ENCODE measurements at places on chromosomes 12 and 14.

GRCh38 chr12:47577206-47577989 is 128.4 kb downstream of the RPAP3 start:
- no peak for ATAC-seq

GRCh38 chr12:9899209-9899608 is 17.9 kb downstream of the KLRF2 start:
- ATAC-seq = no peak

GRCh38 chr14:64723691-64724577 is 19.7 kb downstream of the PLEKHG3 start:
- peak; percentile 72 for ATAC-seq

GRCh38 chr12:65728848-65729793 is 95.2 kb upstream of the HMGA2 start:
- ATAC-seq = no peak

DNA sequence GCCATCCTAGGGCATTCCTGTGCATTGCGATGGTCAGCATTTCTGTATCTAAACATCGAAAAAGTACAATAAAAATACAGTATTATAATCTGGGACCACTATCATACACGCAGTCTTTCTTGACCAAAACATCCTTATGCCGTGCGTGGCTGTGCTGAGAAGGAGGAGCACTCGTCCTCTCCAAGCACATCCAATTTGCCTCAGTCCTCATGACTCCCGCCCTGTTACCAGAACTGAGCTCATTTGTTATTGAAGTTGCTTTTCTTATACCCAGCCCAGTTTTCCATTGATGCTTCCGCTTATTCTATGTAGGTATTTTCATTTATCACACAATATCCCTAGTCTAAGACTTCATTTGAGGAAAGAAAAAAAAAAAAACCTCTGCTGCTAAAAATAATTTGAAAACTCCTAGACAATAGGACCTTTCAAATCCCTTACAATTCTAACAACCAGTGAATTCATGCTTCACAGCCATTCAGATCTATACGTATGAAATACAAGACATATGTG is 236.9 kb upstream of the PLEKHG7 start:
- ATAC-seq = no peak

GRCh38 chr14:49512571-49512970 is 73.6 kb downstream of the RPS29 start:
- ATAC-seq = no peak

DNA sequence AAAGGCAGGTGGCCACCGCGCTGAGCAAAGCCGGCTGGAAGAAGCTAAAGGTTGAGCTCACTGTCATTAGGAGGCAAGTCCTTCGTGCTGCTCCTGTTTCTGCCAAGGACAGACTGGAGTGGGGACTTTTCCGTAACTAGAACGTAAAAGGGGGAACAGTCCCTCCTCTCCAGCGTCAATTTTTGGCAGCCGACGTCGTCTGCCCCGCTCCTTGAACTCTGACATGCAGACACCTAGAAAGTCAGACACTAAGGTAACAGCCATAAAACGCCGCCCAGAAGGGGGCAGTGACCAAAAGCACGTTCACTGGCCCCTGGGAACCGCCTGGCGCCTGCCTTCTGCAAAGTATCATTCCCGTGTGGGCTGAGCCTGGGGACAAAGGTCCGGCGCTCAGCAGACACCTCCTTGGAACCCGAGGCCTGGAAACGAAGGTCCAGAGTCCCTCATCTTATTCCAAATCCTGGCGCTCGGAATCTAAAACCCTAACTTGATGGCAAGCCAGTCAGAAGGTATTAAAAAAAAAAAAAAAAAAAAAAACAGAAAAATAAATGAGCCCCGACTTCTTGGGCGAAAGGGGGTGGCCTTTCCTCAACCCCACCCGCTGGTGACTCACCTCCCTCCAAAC is 1.1 kb upstream of the LRP1 start:
- peak; percentile 56 for ATAC-seq

DNA sequence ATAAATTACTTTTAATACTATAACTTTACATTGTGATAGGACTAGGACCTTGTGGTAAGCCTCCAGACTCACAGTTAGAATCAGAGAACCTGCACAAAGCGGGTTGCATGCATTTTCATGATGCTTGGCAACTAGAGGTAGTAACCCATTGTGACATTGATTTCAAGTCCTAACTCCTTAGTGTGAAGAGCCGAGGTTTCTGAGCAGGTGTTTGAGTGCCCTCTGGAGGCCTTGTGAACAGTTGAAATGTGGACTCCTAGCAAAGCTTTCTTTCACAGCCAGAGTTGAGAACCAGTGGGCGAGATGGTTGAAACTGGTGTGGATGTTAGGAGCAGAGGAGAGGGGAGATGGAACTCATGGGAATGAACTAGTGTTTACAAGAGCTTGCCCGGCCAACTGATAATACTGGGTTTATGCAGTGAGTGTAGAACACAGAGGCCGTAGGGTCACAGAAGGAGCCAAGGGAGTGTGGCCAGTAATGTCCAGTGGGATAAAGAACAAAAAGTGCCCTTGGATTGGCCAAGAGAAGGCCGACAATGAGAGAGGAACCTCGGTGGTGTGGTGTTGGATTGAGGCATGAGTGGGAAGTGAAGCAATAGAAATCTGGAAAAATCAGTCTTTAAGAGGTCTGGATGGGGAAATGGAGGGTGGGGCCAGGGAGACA is 10.9 kb downstream of the ZNF664 start:
- ATAC-seq = peak; percentile 83

DNA sequence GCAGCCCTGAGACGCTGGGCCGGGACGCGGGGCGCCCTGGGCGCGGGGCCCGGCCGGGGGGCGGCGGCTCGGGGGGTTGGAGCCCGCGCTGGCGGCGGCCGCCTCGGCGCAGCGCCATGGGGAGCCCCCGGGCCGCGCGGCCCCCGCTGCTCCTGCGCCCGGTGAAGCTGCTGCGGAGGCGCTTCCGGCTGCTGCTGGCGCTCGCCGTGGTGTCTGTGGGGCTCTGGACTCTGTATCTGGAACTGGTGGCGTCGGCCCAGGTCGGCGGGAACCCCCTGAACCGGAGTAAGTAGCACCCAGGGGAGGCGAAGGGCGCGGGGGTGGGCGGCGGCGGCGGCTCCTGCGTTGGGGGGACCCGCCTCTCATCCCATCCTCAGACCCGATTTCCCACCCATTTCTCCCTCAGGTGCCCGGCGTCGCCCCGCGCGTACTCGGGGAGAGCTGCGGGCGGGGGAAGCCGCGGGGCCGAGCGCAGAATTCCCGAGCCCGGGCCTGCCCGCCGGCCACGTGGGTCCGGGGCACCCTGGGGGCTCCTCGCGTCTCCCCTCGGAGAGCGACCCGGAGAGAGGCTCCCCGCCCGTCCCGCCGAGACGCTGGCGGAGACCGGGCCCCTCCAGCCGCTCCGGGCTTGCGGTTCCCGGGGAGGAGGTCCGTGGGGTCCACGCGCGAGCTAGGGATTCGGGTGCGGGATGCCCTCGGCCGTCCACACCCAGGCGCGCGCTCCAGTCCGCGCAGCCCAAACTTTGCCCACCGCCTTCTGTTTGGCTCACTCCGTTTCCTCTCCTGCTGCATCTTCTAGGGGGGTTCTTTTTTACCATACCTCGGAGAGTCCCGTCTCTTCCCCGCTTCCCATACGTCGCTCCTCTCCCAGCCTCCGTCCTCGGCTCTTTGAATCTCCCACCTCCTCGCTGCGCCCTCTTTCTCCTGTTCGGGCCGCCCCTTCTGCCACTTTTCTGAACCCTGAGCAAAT is 807 bp downstream of the B4GALNT3 start:
- peak; percentile 65 for ATAC-seq

- ATAC-seq = peak; percentile 73
Measured at GRCh38 chr12:106139422-106140171, 843 bp upstream of the NUAK1 start.

- no peak for ATAC-seq
Measured at GRCh38 chr12:121524196-121524916, 56.5 kb downstream of the KDM2B start.

- no peak for ATAC-seq
Measured at GRCh38 chr12:1288333-1288732, 297.3 kb downstream of the ERC1 start.

DNA sequence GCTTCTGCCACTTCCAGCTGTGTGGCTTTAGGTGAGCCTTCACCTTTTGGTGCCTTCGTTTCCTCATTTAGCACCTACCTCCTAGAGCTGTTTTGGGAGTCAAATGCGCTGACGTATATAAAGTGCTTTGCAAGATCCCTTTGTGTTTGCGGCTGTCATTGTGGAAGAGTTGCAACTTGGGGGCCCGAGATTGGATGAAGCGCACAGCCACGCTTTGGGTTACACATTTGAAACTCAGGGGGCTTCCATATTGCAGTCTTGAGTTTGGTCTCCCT is 636 bp upstream of the ARL6IP4 start:
- no peak for ATAC-seq

DNA sequence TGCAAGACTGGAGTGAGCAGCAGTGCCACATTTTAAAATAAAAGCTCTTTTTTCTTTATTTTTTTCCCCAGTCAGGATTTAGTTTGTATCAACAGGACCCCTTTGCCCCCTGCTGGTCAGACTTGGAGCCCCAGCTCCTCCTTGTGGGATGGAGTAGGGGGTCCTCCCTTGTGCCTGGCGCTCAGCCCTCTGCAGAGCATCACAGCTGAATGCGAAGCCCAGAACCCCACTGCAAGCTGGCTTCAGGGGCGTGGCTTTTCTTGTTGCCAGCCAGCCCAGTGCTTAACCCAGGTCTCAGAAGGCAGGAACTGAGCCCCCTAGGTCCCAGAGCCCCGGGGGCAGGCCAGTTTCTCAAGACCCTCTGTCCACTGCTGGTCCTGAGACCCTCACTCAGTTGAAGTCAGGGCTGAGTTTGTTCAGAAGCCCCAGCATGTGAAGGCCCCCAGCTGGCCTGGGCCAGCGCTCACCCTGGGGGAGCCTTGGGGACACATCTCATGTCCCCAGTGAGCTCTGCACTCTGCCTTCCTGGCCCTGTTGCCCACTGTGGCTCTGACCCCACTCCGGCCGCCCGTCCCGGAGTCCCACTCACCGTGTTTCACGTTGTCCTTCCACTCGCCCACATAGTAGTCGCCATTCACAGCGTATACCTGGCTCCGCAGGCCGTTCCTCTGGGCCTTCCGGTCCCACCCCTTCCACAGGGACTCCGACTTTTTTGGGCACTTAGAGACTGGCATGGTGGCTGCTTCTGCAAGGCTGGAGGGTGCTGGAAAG is 519 bp downstream of the MORN3 start:
- ATAC-seq = no peak

DNA sequence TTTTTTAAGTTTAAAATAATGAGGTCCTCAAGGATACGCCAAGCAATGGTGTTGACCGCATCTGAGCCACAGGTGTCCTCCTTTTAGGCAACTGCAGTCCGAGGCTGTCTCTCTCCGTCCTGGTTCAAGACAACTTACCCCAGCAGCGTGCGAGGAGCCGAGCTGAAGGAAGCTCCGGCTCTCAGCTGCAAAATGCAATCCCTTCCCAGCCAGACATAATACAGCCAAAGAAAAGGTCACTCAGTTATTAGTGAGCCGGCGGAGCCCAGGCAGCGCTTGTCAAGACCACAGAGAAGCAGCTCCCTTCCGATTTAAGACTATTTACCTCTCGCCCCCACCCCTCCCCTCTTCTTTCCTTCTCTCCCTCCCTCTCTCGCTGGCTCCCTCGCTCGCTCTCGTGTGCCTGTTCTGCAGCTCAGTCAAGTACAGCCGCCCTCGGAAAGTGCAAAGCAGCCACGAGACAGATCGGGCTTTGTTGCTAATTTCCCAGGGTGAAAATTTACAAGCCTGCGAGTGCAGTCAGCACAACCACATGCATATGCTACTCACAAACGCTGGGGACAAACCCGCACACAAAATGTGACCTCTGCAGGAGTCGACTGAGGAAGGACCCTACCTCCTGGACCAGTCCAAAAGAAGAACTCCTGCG is 363 bp upstream of the LMO3 start:
- no peak for ATAC-seq

- ATAC-seq = no peak
Measured at GRCh38 chr12:4807813-4808212, 87.6 kb downstream of the GALNT8 start.

DNA sequence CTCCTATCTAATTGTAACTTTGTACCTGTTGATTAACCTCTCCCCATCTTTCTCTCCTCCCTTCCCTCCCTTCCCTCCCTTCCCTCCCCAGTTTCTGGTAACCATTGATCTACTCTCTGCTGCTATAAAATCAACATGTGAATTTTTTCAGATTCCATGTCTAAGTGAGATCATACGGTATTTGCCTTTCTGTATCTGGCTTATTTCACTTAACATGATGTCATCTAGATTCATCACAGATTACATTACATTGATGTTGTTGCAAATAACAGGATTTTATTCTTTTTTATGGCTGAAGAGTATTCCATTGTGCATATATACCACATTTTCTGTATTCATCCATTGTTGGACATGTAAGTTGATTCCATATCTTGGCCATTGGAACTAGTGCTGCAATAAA is 68.0 kb upstream of the FBXO33 start:
- ATAC-seq = no peak

DNA sequence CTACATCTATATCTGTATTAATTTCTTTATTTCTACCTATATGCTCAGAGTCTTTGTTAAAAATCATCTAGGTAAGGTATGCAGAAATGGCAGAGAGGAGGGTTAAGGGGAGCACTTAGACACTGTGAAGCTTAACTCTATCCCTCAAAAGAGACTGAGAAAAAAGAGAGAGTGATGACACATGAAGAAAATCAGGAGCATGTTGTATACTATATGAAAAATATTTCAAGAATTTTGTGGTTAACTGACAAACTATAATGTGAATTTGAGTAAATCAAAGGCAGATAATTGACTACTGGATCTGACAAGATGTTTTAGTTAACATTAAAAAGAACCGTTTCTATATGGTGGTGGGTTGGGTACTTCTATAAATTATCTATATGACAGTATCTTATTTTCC is 1814.2 kb upstream of the SEL1L start:
- no peak for ATAC-seq

GRCh38 chr12:40010899-40011774 is 94.7 kb downstream of the SLC2A13 start:
- peak; percentile 83 for ATAC-seq

DNA sequence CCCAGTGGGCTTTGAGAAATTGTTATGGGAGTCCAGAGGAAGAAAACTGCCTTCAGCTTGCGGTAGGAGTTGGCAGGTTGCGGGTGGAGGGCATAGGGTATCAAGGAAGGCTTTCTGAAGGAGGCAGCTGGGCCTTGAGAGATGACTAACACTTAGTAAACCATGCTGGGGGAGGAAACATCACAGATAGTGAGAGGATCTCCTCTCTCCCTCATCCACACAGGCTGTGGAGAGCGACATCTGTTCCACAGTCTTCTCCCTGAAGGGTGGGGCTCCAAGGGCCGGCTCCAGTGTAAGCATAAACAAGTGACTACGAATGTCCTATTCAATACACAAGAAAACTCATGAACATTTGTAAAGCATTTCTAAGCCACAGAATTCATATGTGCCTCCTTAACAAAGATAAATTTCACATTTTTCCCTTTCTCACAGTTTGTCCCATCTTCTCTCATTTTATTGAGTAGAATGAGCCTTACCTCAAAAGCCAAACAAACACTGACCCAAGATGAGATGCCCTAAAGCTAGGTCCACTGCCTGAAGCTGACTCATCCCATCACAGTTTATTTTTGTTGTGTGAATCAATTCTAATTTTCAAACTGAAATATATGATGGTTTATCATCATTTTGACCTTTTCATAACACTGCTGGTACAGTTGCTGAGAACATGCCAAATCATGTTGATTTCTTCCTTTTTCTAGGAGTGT is 227.9 kb downstream of the SLC25A21 start:
- no peak for ATAC-seq

GRCh38 chr12:109770104-109770860 is 56.7 kb downstream of the FAM222A start:
- no peak for ATAC-seq

Measured in activated T-helper 17 cell treated with anti-CD3 and anti-CD28 coated beads, Interleukin-2, amount 50 U/mL, for 72 hours (primary cell).